Left lung (tissue), 14 donors: ENCODE measurements at places on chromosomes 5 and 9. TPM values are rescaled to one million over a fixed set of nuclear protein-coding genes. Genes with fewer than 3 reads are reported as not detected.
A peak's percentile ranks its signal among the peaks of the same experiment; 100 is the strongest.

The NR6A1 gene
- polyA plus RNA-seq: 1.8 TPM

- no peak for DNase-seq
These were observed 197.4 kb downstream of the WDR70 start for GRCh38 chr5:37576552-37576951.

GRCh38 chr9:134179918-134180785 is 15.8 kb upstream of the RNU6ATAC start:
- DNase-seq: no peak

The PTGES2 gene
- 32.0 TPM for polyA plus RNA-seq

The SLC4A9 gene
- polyA plus RNA-seq: 0.13 TPM

DNA sequence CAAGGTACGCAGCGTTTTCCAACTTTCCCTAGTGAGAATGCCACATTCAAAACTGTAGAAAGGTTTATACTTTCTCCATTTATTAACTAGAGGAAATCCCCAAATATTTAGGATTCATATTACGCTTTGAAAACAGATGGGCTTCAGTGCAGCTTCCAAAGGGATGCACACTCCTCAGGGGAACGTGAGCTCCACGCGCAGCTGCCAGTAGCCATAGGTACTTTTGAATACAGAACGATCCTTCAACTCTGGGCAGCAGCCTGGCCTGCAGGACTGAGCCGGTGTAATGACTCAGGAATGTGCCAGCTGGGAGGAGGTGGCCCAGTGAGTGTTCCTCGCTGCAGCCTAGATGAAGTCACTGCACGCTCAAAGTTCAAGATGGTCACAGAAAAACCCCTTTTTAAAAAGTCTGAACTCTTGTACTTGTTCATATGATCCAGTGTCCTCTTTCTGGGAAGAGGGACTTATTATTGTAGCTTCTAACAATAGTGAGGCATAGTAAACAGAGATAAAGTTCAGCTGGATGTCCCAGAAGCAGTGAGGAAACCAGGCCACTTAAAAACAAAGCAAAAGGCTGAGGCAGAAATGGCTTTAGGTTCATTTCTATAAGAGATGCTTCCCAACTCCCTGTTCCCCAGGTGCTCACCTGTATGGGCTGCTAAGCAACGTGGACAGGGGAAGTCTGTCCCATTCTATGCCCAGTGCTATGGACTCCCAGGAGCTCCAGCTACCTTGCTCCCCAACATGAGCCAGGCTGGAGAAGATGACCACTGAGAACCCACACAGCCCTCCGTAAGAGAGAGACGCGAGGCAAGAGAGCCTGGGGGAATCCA is 130.0 kb downstream of the LHFPL2 start:
- peak; percentile 71 for DNase-seq

The MAST4 gene
- polyA plus RNA-seq: 53.8 TPM

GRCh38 chr9:26565118-26565517 is 327.5 kb downstream of the CAAP1 start:
- DNase-seq: no peak

DNA sequence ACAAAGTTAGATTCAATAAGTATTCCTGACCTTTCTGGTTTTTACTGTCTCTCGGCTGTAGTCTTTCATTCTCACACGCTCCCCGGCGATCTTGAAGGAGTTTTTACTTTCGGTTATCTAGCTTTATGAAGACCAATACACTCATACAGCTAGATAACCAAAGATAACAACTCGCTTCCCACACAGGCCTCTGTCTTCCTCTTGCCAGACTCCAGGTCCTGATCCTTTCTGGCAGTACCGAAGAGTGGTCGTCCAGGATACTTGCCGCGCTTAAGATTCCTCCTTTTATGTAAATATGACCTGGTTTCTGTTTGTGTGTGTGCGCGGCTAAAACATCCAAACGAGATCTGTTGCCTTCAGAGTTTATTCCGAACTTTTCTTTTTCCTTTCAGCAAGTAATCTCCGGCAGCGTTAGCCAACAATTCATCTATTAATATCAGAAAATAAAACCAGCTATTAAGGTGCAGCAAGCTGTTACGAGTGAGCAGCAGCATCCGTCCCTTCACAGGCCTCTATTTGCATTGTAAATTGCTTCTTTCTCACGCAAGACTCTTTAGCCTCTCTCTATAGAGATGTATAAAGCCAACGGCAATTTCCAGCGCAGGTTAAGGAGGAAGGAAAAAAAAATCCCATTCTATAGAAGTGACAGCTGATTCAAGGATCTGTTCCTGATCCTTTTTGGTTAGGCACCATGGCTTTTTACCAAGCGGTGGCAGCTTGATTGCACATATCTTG is 216.1 kb downstream of the MEF2C start:
- no peak for DNase-seq

DNA sequence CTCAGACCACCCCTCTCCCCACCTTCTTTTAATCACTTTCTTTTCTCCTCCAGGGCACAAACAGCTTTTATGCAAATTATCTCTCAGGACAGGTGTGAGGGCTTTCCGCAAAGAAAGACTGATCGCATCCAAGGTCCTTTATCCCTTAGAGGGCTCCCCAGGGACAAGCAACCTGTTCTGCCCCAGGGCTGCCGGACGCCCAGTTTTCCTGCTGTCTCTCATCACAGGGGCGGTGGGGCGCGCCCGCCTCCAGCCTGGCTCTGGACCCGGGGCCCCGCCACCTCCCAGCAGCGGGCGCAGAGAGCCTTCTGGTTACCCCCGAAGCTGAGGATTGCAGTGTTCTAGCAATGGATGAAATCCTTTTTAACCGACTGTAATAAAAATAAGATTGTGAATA is 266.1 kb downstream of the CWC27 start:
- DNase-seq: peak; percentile 78

- DNase-seq: no peak
These were observed 587 bp downstream of the OR2Y1 start for GRCh38 chr5:180739271-180739670.

The ARHGEF39 gene
- polyA plus RNA-seq: 10.5 TPM

The PCDHB9 gene
- polyA plus RNA-seq: 4.1 TPM
